ENCODE measurements at places on chromosomes 4 and X.

DNA sequence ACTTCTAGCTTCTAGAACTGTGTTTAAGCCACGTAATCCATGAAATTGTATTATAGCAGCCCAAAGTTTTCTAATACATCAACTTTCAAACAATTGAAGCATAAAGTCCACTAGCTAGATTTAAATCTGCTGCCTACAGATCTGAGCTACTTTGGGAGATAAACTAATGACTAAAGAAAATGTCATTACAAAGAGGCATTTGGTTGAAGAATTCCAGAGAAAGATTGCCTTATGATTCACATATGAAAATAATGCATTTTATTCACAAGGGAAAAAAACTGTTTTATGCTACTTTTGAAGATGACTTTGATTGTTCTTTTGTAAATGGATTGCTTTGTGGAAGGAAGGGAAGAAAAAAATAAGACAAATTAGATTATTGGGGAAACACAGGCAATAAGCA lies 124.1 kb upstream of the SLIT2 start:
- DNase-seq: no peak

- DNase-seq: no peak
These were observed 38.2 kb downstream of the CENPI start for GRCh38 chrX:101136235-101136634.

DNA sequence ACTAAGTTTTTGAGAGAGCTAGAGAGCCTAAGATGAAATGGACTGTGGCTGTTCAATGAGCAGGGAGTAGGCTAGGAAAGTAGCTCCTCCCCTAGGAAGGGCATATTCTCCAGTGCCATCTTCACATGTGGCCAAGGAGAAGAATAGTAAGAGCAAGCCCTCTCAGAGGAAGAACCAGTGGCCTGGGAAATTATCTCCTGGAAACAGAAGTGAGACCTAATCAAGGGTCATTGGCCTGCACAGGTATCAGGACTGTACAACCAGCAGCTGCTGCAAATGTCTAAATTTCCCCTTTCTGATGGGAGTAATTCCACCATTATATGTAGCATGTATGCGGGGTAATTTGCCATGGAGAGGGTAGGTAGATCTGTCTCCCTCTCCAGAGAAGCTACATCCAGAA lies 334.8 kb upstream of the RASGEF1B start:
- no peak for DNase-seq

- DNase-seq: no peak
These were observed 227.8 kb downstream of the KDR start for GRCh38 chr4:54897590-54897989.

DNA sequence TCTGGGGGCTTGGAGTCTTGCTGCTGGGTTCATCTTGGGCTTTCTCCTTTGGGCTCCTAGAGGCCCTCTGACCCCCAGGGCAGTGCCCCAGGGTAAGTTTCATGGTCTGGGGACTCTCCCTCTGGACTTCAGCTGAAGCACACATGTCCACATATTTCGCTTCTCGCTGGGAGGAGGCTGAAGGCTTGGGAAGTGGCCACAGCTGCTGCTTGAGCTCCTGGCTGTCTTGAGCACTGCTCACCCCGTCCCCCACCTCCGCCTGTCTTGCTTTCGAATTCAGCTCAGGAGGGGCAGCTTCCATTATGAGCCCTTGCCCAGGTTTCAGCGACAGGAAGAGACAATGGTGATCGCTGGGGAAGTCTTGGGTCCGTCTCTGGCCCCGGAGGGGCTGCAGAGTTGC lies 3.7 kb downstream of the C4orf54 start:
- no peak for DNase-seq

GRCh38 chr4:158869001-158869400 lies 100.2 kb downstream of the FNIP2 start:
- DNase-seq: no peak

DNA sequence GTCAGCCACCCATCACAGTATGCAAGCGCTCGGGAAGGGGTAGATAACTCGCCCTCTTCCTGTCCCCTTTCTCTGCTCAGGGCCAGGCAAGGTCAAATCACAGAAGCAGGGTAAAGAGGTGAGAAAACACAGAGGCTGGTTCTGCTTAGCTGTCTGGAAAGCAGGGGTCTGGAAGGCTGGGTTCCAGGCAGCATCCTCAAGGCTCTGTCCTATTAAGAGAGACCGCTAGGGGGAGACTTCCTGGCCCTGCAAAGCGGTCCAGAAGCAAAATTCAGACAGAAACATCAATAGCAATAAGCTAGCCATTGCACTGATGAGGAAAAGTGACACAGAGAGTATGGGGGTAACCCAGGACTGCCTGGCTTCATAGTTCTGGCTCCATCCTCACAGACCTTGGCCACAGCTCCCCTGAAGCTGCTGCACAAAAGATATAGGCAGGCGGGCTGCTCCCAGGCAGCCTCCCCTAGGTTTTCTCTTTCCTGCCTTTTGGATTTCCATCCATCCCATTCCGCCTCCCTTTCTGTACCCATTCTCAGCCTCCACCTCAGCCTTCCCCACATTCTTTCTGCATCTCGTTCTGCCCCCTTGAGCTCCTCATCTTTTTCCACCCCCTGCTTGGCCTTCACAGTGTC lies 308.5 kb downstream of the EVC2 start:
- DNase-seq: no peak

Data from GM18507 (cell line).